ENCODE measurements at places on chromosomes 16 and 17. TPM values are rescaled to one million over a fixed set of nuclear protein-coding genes. Genes with fewer than 3 reads are reported as not detected.

Gene OR1A1
- not detected for total RNA-seq

Gene SCARF1
- total RNA-seq: 2.3 TPM

Gene IL34
- total RNA-seq: 74.2 TPM

Gene CCL8
- not detected for total RNA-seq

Gene KRTAP16-1
- total RNA-seq: not detected

Gene ADAM11
- total RNA-seq: under 0.01 TPM

Gene GRIN2A
- under 0.01 TPM for total RNA-seq

Gene BBS2
- 64.7 TPM for total RNA-seq

Gene CHST4
- not detected for total RNA-seq

Gene ZFPM1
- 1.7 TPM for total RNA-seq

Gene KRTAP9-4
- not detected for total RNA-seq
